Trophoblast cell (in vitro differentiated cells and primary cell): ENCODE measurements at places on chromosomes 6 and 20.

- H3K27me3 ChIP-seq: no peaks in the 10 kb centered on the region
- H3K27ac ChIP-seq: no peak overlapping the region
- no peaks in the 10 kb centered on the region for H3K36me3 ChIP-seq
- no peak overlapping the region for H3K4me3 ChIP-seq
- no peaks in the 10 kb centered on the region for H3K4me1 ChIP-seq
Measured at GRCh38 chr6:46565531-46565930, 74.3 kb upstream of the RCAN2 start.

DNA sequence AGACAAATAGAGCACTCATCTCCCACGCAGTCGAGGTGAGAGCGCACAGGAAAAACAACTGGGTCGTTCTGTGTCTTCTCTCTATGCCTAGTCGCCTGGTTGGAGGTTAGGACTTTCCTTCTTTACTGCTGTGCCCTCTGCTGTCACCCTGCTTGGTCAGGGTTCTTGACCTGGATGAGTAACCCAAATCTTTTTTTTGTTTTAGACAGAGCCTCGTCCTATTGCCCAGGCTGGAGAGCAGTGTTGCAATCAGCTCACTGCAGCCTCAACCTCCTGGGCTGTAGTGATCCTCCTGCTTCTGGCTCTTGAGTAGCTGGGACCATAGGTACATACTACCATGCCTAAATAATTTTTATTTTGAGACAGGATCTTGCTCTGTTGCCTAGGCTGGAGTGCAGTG is 24.5 kb downstream of the PRPF6 start:
- H3K27ac ChIP-seq: no peak overlapping the region
- H3K4me3 ChIP-seq: no peak overlapping the region
- no peak for DNase-seq
- peaks cover 55% of the 10 kb centered on the region for H3K36me3 ChIP-seq
- H3K27me3 ChIP-seq: no peaks in the 10 kb centered on the region
- no peaks in the 10 kb centered on the region for H3K4me1 ChIP-seq

GRCh38 chr20:49863666-49864065 is 51.0 kb downstream of the SLC9A8 start:
- peaks cover 7% of the 10 kb centered on the region for H3K36me3 ChIP-seq
- H3K27ac ChIP-seq: no peak overlapping the region
- peaks cover 16% of the 10 kb centered on the region for H3K4me1 ChIP-seq
- no peak for DNase-seq
- no peaks in the 10 kb centered on the region for H3K27me3 ChIP-seq

DNA sequence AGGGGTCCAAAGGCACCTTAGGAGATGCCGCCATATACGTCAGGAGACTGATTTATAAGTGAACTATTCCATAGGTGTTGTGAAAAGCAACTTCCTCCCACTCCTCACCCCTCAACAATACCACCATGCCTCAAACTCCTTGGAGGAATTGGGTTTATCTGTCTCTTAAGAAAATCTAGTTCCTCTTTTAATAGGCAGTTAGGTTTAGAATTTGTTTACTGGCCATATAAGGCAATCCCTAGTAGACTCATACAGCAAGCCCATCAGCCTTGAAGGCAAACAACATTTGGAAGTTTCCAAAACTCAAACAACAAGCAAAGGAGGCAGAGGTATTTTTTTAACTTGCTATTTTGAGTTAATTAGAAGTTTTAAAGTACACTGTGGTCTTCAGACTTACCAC is 66.1 kb downstream of the PRND start:
- no peak overlapping the region for H3K27ac ChIP-seq
- no peaks in the 10 kb centered on the region for H3K27me3 ChIP-seq
- H3K4me3 ChIP-seq: no peak overlapping the region
